ENCODE measurements at places on chromosomes 12 and 14. TPM values are rescaled to one million over a fixed set of nuclear protein-coding genes. Genes with fewer than 3 reads are reported as not detected.

Gene DPPA3
- total RNA-seq, result not detected

Gene TM9SF1
- total RNA-seq, result 73.6 TPM

Gene NGB
- not detected for total RNA-seq

Gene LHX5
- total RNA-seq, result not detected

Gene TCL1A
- total RNA-seq, result not detected

Gene HOXC10
- total RNA-seq, result not detected

Gene TAS2R30
- 0.59 TPM for total RNA-seq

Gene FOXG1
- total RNA-seq, result 0.05 TPM

Gene CLEC6A
- total RNA-seq, result not detected

Gene GABARAPL1
- 58.4 TPM for total RNA-seq

Gene HCAR2
- not detected for total RNA-seq

Gene PLXNC1
- total RNA-seq, result 5.5 TPM

Gene CAPZA3
- total RNA-seq, result not detected

Gene BBOF1
- total RNA-seq, result 5.8 TPM
